ENCODE measurements at places on chromosomes 4 and X.

DNA sequence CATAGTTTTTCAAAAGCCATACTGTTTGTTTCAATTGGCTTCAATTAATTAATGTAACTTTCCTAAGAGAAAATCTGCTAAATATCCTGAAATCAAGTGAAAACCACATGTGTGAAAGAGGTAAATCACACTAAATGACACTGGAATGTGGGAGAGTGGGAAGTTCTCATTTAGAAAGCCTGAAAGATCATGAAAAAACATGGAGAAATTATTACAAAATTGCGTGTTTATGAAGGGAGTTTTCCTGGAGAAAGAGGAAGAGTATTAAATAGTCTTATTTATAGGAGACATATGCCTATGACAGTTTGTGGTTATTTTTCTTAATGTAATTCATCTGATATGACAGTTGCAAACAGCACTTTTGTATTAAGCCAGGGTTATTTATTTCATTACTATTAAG is 183.7 kb downstream of the DKK2 start:
- DNase-seq = no peak

- no peak for DNase-seq
Observed at GRCh38 chrX:21958916-21959315, 18.4 kb downstream of the SMS start.

DNA sequence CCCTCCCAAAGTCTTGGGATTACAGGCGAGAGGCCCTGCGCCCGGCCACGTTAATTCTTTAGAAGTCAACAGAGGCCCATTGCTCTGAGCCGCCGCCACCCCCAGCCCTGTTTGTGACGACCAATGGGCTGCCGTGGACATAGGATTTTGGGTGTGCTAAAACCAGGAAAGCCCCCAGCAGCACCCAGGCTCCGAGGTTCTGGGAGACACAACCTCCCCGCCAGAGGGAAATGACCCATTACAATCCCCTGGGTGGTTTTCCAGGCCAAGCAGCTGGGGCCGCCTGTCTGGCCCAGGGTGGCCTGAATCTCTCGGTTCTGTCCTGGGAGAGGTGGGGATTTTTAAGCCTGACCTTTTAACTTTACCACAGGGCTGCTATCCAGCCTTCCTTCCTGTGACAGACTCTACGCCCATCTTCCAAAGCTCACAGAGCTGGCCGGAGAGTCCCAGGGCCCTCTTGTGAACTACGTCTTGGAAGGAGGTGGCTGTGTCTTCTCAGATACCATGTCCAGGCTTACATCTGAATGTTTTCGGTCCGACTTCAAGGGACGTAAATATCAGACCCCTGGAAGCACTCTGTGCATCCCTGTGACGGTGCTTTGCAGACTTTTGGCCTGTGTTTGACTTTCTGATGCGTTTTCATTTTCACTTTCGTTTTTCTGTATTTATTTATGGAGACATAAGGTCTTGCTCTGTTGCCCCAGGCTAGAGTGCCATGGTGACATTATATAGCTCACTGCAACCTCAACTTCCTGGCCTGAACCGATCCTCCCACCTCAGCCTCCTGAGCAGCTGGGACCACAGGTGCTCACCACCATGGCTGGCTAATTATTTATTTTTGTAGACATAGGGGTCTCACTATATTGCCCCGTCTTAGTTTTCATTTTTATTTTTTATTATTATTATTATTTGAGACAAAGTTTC is 36.0 kb downstream of the P2RY8 start:
- DNase-seq = no peak

DNA sequence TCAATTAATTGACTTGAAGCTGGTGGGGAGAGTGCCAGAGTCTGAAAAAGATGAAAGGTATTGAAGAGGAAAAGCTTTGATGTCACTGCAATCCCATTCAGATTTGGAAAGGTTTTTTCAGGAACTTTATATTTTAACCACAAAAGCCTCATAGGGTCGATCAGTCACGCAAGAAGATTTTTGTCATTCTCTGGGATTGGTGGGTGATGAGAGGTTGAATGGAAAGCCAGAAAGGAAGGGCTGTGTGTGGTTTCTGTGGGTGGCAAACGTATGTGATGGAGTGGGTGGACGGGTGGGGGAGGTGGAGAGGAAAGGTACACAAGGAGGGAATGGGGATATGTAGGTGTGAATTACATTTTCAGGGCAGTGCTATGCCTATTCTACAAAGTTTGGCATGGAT is 173.8 kb upstream of the SCML1 start:
- no peak for DNase-seq

DNA sequence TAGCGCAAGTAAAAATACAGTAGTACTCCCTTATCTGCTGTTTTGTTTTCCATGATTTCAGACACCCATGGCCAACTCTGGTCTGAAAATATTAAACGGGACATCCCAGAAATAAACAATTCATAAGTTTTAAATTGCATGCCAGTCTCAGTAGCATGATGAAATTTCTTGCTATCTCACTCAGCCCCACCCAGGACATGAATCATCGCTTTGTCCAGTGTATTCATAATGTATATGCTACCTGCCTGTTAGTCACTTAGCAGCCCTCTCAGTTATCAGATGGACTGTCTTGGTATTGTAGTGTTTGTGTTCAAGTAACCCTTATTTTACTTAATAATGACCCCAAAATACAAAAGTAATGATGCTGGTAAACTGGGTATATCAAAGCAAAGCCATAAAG is 158.2 kb upstream of the DDIT4L start:
- no peak for DNase-seq
